RWPE2 (cell line): ENCODE measurements at places on chromosomes 1 and 21.

DNA sequence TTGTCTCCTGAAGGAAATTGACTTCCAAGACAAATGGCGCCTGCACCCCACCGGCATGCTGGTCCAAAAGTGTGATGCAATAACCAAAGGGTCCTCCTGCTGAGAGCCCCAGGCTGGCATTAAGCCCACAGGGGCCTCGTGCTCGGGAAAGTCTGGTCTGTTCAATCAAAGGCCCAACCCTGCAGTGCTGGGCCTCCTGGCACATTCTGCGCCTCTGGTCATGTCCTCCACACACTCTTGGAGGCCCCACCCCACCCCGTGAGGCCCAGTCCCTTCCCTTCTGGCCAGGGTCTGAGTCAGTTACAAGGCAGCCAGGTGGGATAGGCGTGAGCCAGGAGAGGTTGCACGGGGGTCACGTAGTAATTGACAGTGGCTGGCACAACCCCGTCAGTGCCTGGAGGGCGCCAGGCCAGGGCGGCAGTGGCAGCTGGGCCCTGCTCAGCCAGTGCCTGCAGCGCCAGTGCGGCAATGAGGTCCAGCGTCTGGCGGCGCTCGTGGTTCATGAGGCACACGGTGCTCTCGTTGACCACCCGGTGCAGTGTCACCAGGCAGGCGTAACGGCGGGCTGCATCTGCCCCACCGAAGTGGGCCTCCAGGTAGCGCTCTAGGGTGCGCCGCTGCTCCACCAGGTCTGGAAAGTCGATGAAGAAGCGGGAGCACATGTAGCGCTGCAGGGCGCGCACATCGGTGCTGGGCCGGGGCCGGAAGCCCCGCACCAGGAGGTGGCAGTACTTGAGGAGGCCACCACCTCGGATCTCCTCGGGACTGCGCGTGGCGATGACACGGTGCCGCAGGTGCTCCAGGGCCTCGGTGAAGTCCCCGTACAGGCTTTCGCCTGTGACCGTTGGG is 6.8 kb downstream of the TENT5B start:
- DNase-seq, result peak; percentile 86

- DNase-seq, result no peak
Observed at GRCh38 chr1:174969977-174970376, 29.8 kb upstream of the CACYBP start.

GRCh38 chr1:30130099-30130498 is 593.3 kb downstream of the MATN1 start:
- no peak for DNase-seq

DNA sequence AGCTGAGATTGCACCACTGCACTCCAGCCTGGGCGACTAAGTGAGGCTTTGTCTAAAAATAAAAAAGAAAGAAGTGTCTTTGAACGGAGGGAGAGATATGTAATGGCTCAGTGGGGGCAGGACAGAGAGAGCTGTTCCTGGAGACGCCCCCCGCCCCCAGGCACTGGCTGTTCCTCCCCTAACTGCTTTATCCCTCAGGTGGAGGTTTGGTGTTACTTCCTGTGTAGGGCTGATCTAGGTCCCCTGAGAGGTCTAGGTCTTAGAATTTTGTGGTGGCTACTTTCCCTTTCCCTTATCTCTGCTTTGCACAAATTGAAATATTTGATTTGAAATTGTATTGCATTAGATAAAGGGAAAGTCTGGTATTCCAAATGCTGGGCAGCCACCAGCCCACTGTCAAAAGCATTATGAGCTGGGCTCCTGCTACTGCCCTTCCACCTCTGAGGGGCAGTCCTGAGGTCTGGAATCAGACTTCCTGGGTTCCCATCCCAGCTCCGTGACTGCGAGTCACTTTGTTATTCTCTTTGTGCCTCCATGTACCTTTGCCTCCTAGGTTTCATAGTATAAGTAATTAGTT is 134.8 kb upstream of the KIF26B start:
- no peak for DNase-seq

DNA sequence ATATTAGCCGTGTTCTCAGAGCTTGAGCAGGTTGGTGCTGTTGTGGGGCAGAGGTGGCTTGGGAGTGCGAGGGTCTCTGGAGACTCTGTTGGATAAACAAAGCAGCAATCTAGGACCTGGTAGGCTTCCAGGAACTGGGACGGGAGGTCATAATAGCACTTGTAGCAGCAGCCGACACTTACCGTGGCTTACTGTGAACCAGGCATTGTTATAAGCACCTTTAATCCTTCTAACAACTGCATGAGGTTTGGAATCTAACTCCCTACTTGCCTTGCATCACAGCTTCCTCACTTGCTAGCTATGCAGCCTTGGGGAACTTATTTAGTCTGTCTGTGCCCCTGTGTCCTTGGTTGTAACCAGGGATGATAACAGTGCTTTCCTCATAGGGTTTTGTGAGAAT is 94.9 kb downstream of the NAV1 start:
- DNase-seq, result no peak

GRCh38 chr1:239816081-239816782 is 275.5 kb upstream of the FMN2 start:
- DNase-seq, result peak; percentile 70

DNA sequence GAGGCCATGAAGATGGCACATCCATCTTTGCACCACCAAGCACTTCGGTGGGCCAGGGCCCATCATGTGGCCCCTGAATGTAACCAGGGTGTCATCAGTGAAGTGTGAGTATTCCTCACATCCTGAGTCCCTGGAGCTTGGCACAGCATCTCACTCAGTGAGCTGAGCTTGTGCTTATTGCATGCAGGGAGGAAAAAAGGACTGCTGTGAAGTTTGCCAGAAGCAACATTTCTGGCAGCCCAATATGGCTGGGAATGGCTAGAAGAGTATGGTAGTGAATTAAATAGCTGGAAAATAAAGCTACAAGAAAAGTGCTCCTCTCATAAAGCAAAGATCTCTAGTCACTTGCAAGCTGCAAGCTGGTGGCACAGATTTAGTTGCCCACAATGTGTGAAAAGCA is 109.3 kb downstream of the TNFSF18 start:
- DNase-seq, result no peak

GRCh38 chr1:193944454-193944853 is 758.0 kb upstream of the B3GALT2 start:
- DNase-seq, result no peak

- DNase-seq, result peak; percentile 64
Observed at GRCh38 chr1:85544689-85545215, 35.8 kb upstream of the CCN1 start.

GRCh38 chr1:207933205-207933800 is 22.4 kb upstream of the CD34 start:
- DNase-seq, result no peak

DNA sequence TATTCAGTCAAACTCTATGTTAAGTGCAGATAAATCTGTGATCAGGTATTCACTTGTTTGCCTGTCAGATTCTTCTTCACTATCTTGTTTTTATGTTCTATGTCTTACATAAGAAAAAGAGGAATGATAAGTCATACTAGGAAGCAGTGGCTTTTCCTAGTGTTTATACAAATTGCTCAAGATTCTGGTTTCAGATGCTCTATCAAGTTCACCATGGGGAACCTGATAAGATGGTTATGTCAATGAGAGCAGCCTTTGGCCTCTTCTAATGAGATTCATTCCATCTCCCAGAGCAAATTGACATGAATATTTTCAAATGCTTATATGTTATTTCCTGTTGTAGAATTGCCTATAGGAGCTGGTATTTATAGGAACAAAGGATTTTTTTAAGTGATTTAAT is 218.8 kb upstream of the TMPRSS15 start:
- no peak for DNase-seq

GRCh38 chr1:206859082-206859521 is 6.3 kb upstream of the IL20 start:
- DNase-seq, result no peak
